ENCODE measurements at places on chromosomes 5 and 9.

GRCh38 chr5:176396330-176396729 lies 7.8 kb downstream of the HIGD2A start:
- DNase-seq = no peak

DNA sequence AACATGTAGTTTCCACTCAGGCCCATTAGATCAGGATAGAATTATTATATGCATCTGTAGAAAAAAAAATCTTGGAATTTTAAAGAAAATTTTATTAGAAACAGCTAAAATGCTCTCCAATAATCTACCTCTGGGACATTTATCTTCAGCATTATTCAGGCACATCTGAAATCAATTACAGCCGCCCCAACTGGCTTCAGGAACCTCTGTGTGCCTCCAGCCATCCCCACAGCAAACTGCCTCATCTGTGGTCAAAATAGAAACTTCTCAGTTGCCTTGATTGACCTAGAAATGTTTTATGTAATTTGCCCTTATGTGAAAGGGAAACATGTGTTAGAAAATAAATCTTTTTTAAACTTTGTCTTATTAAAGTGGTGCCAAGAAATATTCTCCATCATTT lies 120.1 kb upstream of the LPAR1 start:
- DNase-seq = no peak

GRCh38 chr5:129617206-129617605 lies 130.7 kb upstream of the MINAR2 start:
- DNase-seq = no peak

- DNase-seq = peak; percentile 32
Measured at GRCh38 chr5:74767579-74767913, 497 bp downstream of the NSA2 start.

- no peak for DNase-seq
Measured at GRCh38 chr9:115930472-115930871, 223.1 kb upstream of the PAPPA start.

DNA sequence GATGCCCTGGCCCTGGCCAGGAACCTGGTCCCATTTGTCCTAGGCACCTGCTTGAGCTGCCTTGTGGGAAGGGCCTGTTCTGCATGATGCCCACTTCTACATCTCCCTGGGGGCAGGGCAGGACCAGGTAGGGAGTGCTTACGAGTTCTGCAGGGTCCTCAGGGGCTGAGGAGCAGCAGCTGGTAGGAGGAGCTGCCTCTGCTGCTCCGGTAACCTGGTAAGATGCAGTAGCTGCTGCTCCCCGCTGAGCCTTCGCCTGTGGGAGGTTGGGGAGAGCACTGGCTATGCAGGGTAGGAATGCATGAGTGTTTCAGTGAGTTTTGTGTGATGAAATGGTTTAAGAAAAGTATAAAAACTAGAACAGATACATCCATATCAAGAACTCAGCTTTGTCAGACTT lies 13.6 kb downstream of the LRRC8A start:
- DNase-seq = no peak

GRCh38 chr5:170466988-170467707 lies 36.7 kb upstream of the KCNIP1 start:
- DNase-seq = peak; percentile 26

GRCh38 chr5:131416729-131417128 lies 152.9 kb downstream of the CDC42SE2 start:
- no peak for DNase-seq

- no peak for DNase-seq
Measured at GRCh38 chr5:90912476-90912875, 353.9 kb downstream of the ADGRV1 start.

DNA sequence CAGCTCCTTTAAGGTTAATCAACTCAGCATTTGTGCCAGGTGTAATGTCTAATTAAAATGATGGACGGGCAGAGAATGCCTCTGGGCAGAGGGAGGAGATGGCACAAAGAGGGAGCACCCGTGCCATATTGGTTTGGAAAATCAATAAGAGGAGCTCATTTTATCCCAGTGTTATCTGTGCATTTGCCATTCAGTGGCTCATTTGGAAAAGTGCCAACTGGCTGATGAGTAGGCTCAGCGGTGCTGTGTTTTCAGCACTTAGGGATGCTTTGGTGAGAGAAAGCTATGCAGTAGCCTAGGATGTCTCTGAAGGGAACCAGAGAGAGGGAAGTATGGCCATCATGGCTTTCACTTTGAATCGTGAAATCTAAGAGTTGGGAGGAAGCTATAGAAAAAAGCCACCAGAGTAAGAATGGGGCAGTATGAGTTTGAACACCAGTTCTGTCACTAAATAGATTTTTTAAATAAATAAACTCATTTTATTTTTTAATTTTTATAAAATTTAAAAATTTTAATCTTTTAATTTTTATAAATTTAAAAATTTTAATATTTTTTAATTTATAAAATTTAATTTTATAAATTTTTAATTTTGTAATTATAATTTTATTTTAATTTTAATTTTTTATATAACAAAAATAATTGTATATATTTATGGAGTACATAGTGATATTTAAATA lies 472.8 kb downstream of the BRINP1 start:
- no peak for DNase-seq

DNA sequence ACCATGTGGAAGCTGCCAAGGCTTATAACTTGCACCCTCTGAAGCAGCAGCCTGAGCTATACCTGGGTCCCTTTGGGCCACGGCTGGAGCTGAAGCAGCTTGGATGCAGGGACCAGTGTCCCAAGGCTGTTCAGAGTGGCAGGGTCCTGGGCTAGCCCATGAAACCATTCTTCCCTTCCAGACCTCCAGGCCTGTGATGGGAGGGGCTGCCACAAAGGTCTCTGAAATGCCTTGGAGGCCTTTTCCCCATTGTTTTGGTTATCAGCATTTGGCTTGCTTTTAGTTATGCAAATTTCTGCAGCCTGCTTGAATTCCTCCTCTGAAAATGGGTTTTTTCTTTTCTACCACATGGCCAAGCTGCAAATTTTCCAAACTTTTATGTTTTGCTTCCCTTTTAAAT lies 433.7 kb upstream of the ACO1 start:
- DNase-seq = no peak

GRCh38 chr9:81564632-81565031 lies 124.7 kb downstream of the TLE1 start:
- DNase-seq = no peak

DNA sequence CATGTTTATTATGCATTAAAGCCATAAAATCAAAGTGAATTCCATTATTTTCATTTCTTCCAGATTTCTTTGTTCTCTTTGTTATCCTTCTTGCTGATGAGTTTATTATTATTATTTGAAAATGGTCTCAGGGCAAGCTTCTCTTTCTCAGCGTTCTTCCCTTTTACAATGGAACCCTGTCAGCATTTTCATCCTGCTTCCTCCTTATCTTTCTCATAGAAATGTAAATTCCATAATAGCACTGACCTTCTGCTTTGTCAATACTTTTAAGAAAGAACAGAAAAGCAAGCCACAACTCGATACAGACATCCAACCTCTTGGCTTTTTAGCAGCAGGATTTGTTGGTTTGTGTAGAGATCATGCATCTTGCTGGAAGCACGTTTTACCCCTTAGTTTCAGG lies 114.0 kb upstream of the BASP1 start:
- no peak for DNase-seq

DNA sequence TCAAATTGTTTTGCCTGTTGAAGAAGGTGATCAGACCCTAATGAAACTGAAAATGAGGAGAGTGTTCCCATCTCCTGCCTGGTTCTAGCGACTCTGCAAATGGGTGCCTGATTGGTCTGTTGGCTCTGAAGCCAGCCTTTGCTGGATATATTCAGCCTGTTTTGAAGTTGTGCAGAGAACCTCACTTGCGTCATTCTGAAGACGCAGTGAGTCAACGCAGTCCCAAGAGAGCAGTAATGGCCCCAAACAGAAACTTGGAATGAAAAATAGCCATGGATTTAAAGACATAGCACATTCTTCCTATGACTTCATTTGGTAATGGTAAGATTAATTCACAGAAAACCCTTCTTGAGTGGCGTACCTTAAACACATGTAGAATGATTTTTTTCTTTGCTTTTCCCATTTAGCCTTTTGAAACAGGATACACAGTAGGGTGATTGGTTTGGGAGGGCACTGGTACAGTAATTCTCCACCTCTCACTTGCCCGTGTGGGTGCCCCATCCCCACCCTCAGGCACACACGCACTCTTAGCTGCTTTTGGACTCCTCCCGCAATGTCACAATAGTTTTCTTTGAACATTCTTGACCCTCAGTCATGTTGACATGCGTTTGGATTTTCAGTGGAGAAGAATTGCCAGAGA lies 54.1 kb upstream of the ABL1 start:
- DNase-seq = no peak

- no peak for DNase-seq
Measured at GRCh38 chr5:120137582-120137981, 326.5 kb upstream of the PRR16 start.

DNA sequence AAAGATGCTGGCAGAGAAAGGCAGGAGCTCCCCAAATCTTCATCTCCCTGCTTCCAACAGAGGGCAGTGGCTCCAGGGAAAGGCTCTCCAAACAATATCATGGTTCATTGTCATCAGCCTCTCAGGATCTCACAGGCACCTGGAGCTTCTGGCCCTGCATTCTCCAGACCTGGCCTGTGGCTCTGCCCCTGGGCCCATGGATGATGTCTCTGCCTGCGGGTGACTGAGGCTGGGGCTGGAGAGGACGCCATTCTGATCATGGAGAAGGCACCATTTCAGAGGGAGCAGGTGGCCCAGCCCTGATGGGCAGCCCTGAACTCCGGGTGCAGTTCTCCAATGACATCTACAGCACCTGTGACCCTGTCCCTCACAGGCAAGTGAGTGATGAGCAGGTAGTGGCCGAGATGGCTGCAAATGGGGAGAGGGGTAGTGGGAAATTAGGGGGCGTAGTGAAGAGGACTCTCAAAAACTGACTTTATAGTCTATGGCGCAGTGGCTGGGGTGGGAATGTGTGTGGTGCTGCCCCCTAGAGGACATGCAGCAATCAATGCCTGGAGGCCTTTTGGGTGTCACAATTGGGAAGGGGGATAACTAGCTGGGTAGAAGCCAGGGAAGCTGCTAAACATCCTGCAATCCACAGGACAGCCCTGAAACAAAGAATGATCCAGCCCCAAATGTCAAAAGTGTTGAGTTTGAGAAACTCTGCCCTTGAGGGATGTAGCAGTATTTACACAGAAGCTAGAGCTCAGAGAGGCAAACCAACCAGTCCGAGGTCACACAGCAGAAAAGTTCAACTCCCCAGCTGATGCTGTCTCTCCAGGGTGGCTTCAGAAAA lies 3.2 kb downstream of the SH3PXD2B start:
- DNase-seq = peak; percentile 61

GRCh38 chr5:113027015-113027414 lies 50.4 kb downstream of the DCP2 start:
- no peak for DNase-seq

GRCh38 chr9:131700076-131700475 lies 39.8 kb downstream of the RAPGEF1 start:
- no peak for DNase-seq

- peak; percentile 16 for DNase-seq
Measured at GRCh38 chr9:135002336-135002735, 84.6 kb upstream of the FCN1 start.

DNA sequence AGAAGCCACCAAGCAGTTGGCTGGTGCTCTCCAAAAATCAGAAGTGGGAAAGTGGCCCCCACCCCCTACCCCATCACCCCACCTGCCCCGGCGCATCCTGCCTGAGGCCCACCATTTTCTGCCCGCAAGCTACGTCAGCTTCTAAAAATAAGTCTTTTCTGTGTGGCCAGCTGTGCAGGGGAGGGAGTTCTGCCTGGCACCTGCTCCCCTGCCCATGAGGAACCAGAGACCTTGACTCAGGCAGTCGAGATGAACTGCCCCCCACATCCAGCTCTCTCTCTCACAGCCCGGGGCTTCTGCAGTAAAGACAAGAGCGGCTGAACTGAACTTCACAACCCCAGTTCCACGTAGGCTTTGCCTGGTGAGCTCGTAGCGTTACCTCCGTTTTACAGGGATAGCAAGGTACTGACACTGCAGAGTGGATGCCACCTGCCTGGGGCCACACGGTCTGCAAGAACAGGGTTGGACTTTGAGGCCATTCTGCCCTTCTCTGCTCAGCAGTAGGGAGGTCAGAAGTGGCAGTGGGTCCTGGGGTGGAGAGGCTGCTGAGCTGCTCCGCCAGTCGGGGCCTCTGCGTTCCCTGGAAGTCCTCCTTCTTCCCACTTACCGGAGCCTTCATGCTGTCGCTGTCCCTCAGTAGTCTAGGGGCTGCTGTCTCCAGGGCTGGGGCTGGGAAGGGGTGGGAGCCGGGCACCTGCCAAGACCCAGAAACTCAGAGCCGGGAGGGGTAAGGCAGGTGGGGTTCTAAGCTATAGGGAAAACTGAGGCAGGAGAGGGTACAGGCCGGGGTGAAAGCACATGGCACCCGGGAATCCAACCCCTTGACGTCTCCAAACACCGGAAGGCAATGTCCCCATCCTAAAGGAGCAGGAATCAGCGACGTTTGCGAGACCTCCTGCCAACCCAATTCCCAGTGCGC lies 781 bp downstream of the ST6GALNAC4 start:
- DNase-seq = peak; percentile 71

DNA sequence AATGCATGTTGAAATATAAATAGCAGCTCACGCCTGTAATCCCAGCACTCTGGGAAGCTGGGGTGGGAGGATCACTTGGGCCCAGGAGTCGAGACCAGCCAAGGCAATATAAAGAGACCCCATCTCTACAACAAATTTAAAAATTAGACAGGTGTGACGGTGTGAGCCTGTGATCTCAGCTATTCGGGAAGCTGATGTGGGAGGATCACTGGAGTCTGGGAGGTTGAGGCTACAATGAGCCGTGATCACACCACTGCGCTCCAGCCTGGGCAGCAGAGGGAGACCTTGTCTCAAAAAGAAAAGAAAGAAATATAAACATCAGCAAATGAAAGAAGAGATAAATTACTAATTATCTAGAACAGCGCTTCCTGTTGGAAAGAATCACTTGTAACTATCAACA lies 105.0 kb downstream of the MAPKAP1 start:
- no peak for DNase-seq

DNA sequence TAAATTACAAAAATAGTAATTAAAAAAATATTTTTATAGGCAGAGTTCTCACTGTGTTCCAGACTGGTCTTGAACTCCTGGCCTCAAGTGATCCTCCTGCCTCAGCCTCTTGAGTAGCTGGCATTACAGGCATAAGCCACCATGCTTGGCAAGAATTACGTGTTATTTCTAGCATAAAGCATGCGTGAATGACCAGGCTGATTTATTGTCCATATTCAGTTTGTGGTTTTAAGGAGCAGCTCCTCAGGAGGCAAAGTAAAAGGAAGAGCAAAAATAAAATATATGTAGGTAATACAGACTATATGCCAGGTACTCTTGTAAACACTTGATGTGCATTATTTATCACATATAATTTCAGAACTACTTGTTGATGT lies 7.1 kb upstream of the CD180 start:
- no peak for DNase-seq
